Urinary bladder (tissue), 4 donors: ENCODE measurements at places on chromosomes 12 and 14. TPM values are rescaled to one million over a fixed set of nuclear protein-coding genes. Genes with fewer than 3 reads are reported as not detected.

MGP gene
- 487 TPM for total RNA-seq

SYNDIG1L gene
- not detected for total RNA-seq

HOXC4 gene
- total RNA-seq = 1.6 TPM

GRCh38 chr12:32926963-32927362, 30.4 kb upstream of the PKP2 start:
- DNase-seq = no peak

DNA sequence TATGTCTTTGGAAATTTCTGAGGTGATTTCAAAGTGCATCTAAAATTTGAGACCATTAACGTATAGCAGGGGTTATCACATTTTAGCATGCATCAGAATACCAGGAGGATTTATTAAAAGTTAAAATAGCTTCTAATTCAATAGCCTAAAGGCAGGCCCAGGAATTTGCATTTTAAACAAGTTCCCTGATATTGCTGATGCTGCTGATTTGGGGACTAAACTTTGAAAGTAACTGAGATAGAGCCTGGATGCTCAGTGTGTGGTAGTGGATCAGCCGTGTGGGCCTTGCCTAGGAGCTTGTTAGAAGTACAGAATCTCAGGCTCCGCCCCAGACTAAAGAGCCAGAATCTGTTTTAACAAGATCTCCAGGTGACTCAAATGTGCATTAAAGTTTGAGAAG, 375.0 kb upstream of the FBXO33 start:
- DNase-seq = no peak

GRCh38 chr14:98742001-98742400, 530.0 kb downstream of the BCL11B start:
- DNase-seq = no peak

GRCh38 chr12:60194678-60195077, 598.8 kb downstream of the SLC16A7 start:
- DNase-seq = no peak

- DNase-seq = no peak
Observed at GRCh38 chr14:105851716-105852377, 325.5 kb downstream of the TMEM121 start.

- no peak for DNase-seq
Observed at GRCh38 chr12:117002051-117002817, 91.5 kb downstream of the FBXW8 start.

- no peak for DNase-seq
Observed at GRCh38 chr12:108597559-108598471, at the start of gene TMEM119. Gene TMEM119, minus strand, starts transcription at chr12:108598084. Its CDS starts 5,701 bp downstream, at chr12:108592383.

DNA sequence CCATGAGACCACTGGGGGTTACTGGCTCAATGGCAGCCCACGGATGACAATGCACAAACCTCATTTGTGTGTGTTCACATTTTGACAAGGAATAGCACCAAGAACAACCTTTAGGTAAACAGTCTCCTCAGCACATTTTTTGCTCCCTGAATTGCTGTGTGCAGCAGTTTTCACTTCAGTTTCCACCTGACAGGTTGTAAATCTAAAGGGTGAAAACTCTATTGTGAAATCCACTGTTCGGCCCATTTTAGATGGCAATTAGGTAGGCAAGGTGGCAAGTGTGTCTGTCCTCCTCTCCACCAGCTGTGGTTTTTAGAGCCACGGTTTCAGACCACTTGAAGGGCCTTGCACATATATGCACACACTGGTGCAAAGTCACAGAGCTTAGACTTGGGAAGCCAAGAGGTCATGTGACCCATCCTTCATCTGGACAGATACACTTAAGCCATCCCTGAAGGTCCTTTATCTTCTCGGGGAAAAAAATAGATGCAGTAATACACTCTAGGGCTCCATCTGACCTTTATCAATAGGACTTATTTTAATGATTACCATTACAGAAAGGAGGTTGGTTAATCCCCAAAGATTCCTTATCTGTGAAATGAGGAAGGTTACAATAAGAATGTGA, 23.2 kb downstream of the HAL start:
- no peak for DNase-seq

DNA sequence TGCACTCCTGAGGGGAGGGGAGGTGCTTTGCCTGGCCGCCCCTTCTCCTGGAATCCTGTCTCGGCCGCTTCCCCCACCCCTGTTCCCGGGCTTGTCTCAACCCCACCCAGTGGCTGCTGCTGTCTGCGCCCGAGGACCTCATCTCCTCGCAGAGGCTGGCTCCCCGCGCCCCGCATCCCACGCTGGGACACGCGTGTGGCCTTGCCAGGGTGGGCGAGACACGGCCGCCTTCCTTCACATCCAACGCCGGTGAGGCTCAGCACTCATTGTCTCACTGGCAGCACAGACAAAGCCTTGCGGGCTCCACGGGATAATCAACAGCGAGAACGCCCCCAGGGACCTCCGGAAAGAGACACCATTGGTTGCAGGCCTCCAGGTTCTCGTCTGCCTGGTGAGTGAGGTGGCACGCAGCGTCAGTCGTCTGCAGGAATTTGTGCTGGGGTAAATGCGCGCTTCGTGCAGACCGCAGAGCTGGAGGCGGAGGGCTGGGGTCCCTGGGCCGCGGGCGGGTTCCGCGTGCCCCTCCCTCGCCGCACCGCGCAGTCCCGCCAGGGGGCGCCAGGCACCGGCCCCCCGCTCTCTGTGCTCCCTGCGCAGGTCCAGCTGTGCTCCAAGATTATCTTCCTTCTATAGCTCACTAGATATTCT, 26.8 kb downstream of the CCDC177 start:
- DNase-seq = no peak

- no peak for DNase-seq
Observed at GRCh38 chr12:124524231-124524925, 43.0 kb downstream of the NCOR2 start.

GRCh38 chr12:51855586-51856428, 7.3 kb upstream of the FIGNL2 start:
- DNase-seq = no peak

DNA sequence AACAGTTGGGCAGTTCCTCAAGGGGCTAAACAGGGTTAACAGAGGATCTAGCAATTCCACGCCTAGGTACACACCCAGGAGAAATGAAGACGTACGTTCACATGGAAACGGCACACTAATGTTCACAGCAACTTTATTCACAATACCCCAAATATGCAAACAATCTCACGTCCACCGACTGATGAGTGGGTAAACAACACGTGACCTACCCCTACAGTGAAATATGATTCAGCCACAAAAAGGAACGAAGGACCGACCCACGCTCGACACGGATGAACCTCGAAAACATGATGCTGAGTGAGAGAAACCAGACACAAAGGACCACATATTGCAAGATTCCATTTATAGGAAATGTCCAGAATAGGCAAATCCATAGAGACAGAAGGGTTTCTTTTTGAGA, 112.7 kb downstream of the NCOR2 start:
- no peak for DNase-seq

DNA sequence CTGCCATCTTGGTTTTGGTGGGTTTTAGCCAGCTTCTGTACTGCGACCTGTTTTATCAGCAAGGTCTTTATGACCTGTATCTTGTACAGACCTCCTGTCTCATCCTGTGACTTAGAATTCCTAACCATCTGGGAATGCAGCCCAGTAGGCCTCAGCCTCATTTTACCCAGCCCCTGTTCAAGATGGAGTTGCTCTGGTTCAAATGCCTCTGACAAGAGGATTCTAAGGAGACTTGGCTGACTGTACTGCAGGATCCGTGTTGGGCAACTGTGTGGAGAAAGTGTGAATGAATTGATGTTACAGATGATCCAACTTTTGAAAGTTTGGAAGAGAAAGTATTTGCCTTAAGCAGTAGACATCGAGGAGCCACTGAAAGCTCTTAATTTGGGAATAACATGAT, 91.0 kb downstream of the TTLL5 start:
- DNase-seq = no peak

- no peak for DNase-seq
Observed at GRCh38 chr14:76056128-76056527, 70.6 kb downstream of the IFT43 start.

DNA sequence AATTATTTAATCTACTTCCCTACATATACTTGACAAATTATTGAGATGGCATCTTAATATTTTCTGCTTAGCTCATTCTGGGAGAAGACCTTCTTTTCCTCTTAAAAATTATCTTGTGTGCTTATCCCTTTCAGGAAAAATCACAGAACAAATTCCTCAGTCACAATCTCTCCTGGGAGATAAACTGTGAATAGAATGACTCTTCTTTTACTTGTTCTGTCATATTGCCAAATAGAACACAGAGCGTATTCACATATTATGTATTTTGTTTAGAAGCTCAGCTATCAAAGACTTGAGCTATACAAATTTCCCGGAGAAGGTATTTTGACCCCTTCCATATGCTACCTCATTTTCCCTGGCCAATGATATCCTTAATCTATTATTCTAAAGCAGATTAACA, 146.7 kb downstream of the TMEM117 start:
- no peak for DNase-seq
